ENCODE measurements at places on chromosomes 2 and 18.

DNA sequence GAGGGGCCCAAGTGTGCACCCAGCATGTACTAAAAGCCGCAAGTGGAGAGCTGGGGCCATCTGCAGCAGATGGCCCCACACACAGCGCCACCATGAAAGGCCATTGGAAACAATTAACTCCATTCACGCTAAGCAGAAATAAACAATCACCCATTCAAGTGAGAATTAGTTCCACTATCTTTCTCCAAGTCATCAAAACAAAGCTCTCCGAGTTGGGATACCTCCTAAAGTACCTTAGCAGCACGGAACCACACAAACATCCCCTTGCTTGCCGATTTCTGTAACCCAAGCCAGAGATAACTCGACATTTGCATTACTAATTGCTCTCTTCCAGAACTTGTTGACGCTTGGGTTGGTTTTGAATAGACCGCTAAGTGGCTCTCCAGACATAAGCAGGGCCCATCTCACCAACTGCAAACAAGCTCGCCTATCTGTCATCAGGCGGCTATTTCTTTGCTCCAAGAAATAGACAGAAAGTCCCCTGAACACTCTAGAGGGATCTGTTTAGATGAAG lies 840.6 kb upstream of the SALL3 start:
- DNase-seq = no peak

DNA sequence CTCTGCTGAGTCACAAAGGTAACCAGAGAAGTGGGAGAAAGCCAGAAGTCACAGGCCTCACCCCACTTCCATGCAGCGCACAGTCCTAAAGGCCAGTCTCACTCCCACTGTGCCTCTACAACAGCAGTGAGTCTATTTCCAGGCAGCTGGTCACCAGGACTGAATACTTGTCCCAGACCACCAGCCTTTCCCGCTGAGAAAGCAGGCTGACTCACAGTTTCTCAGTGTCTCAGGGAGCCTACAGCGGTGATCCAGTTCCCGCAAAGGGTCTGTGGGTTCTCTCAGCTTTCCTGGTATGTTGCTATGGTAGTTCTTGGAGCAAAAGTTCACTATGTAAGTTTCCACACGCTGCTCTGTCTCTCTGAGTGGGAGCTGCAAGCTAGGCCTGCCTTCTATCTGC lies 622.5 kb downstream of the RNF144A start:
- DNase-seq = no peak

GRCh38 chr2:232477751-232478510 lies 9.7 kb downstream of the ECEL1 start:
- DNase-seq = no peak

DNA sequence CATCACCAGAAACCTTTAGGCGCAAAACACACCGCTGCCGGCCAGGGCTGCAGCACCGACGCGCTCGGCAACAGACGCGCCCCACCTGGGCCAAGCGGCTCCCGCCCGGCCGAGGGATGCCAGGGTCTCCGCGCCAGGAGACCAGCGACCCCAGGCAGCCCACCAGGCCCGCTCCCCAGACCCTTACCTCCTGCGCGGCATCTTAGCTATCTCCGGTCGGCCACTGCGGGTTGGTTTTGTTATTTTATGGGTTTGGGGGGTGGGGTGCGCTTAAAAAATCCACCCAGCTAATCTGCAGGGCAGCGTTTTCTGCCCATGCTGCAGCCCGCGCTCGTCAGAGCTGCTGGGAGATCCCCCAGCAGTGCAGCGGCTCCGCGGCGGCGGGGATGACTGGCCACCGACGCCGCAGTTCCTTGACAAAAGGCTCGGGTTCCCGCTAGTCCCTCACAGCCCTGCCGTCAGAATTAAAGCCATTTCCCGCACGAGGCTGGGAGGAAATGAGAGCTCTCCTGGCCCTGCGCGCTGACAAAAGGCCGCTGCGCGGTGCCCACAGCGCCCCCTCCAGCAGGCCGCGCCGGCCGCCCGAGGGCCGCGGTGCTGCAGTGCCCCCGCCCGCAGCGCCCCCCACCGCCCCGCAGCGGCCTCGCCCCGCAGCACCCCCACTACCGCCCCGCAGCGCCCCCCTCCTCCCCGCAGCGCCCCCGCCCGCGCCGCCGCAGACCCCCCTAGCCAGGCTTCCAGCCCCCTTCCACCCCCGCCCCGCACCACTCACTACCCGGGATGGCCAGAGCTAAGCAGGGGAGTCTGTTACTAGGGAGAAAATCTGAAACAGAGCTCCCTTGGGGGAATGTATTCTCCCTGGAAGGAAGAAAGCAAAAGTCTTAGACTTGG lies at the start of gene ADD2:
TSS of gene ADD2 (minus strand) at position 502 of the 891 bp plus-strand sequence. CDS start 61,792 bp downstream, outside the sequence.
- no peak for DNase-seq

GRCh38 chr2:153388246-153388645 lies 90.3 kb downstream of the RPRM start:
- no peak for DNase-seq

DNA sequence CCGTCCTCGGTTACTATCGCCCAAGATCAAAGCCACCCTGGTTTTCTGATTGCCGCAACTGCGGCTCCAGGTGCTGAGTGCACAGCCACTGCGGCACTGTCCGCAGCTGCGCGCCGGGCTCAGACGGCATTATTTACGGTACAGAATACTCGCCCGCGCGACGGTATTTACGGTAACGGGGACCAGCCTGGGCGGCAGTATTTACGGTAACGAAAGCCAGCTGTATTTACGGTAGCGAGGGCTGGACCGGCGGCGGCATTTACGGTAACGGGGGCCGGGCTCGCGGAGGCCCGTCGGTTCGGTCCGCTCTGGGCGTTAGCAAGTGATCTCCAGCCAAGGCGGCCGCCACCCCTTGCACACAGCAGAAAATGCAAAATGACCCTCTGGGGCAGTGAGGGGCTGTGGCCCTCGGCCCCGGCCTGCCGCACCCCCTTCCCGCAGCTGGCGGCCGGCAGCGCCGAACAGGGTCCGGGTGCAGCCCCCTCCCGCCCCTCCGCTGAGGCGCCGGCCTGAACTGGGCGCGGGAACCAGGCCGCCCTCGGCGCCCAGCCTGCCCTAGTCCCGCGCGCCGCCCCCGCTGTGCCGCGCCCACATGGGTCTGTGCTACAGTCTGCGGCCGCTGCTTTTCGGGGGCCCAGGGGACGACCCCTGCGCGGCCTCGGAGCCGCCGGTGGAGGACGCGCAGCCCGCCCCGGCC lies at the start of gene GNAL:
TSS of gene GNAL (plus strand) at position 293 of the 697 bp plus-strand sequence. CDS start at position 593, 300 bp downstream.
- peak; percentile 27 for DNase-seq
